ENCODE measurements at places on chromosomes 3 and 15.
A peak's percentile ranks its signal among the peaks of the same experiment; 100 is the strongest.

DNA sequence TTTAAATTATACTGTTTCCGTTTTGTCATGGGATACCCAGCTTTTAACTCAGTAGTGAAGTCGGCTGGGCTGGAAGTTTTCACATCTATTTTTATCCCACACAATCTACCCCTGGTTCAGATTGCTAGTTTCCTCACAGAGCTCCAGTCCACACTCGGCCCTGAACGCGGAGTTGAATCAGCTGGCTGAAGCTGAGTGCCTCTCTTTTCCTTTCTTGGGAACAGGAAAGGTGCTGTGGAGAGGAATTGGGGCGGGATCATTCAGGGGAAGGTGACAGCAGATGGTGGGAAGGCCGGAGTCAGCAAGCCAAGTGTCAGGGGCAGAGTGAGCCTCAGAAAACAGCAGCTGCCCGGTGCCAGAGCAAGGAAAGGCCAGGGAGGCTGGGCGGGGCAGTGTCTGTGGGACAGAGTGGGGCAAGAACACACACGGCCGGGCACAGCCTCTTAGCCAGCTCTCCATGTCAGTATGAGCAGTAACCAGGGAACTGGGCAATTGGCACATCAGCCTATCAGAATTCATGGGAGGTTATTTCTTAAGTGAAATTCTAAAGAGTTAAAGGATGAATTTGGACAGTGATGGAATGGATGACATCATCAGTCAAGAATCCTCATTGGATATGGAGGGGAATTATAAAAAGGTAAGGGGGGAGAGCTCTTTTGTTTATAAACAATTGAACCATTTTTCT is 135.7 kb upstream of the IL12A start:
- DNase-seq: no peak

GRCh38 chr3:184620475-184621119 is 59.0 kb downstream of the EPHB3 start:
- no peak for DNase-seq

GRCh38 chr3:13067778-13068177 is 5.5 kb downstream of the IQSEC1 start:
- DNase-seq: no peak

DNA sequence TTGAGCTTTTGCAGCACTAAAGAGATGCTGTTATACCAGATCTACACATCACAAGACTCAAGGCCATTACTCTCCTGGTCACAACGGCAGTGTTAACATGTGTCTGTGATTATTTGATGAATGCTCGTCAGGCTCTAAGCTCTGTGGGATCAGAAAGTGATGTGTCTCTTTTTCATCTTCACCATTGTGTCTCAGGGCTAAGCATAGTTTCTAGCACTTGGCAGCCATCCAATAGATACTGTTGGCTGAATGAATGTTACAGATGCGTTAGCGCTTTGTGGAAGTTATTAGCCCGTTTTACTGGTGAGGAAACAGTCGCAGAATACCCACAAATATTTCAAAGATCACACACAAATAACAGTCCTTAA is 1.2 kb upstream of the FAM81A start:
- DNase-seq: no peak

GRCh38 chr3:114460459-114460858 is 166.6 kb downstream of the TIGIT start:
- DNase-seq: no peak

DNA sequence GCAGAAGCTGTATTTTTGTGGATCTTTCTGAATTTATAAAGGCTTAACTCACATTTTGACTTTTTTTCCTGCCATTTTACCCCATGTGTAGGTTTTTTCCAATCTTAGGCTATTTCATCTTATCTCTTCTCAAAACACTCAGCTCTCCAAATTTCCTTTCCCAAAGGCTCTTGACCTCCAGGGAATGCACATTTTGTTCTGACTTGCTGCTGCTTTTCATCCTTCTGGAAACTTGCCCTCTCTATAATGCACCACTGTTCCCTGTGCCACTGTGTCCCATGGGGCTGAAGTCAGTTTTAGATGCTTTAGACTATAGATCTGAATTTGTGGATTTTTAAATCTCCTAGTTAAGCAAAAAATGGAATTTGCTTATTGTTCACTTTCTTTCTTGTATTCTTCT is 9.1 kb downstream of the PYDC2 start:
- DNase-seq: no peak

- no peak for DNase-seq
These were observed 297.4 kb upstream of the GBE1 start for GRCh38 chr3:82058809-82059208.

DNA sequence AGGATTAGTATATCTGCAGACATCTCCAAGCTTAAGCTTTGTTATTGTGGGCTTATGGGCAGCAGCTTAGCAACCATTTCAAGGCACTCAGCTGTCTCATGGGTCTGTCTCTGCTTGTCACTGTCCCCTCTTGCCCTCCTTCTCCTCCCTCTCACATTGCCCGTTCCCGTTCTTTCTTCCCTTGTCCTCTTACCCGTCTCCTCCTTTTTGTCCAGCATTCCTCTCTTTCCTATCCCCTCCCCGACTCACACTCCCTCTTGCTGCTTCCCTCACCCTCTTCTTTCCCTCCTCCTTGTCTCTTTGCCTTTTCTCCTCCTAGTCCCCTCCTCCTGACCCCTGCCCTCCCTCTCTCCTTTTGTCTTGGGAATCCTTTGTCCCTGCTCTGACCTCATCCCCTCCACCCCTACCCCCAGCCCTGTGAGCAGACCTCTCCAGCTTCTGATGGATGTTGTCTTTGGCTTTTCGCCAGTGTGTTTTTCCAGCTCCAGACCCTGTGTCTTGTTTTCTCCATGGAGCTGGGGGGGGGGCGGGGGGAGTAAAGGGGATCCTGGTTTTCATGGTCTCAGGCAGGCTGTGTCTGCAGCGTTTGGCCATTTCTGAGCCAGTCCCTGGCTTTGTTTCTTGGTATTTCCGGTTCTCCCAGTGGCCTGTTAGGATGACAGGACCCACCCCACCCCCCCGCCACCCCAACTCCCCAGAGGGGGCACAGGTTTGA is 47.9 kb upstream of the TRAK1 start:
- DNase-seq: no peak

GRCh38 chr3:43503067-43503728 is 118.6 kb downstream of the ANO10 start:
- DNase-seq: peak; percentile 70

DNA sequence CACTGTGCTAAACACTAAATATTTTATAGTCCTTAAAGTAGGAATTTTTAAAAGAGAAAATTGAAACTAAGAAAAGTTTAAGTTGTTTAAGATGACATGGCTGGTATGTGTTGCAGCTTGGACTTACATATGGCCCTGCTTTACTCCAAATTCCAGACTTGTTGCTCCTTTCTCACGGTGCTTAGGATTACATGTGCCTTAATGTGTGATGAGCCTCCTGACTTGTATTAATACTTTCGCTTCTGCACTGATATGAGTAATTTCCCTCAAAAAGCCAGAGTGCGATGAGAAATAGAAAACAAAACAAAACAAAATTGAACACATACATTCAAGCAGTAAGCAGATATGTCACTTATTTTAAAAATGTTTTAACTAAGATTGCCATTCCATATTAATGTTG is 250.2 kb downstream of the VGLL3 start:
- DNase-seq: no peak

GRCh38 chr3:28136607-28137216 is 104.7 kb upstream of the CMC1 start:
- no peak for DNase-seq

- DNase-seq: no peak
These were observed 36.2 kb downstream of the SEMA5B start for GRCh38 chr3:122991236-122991985.

DNA sequence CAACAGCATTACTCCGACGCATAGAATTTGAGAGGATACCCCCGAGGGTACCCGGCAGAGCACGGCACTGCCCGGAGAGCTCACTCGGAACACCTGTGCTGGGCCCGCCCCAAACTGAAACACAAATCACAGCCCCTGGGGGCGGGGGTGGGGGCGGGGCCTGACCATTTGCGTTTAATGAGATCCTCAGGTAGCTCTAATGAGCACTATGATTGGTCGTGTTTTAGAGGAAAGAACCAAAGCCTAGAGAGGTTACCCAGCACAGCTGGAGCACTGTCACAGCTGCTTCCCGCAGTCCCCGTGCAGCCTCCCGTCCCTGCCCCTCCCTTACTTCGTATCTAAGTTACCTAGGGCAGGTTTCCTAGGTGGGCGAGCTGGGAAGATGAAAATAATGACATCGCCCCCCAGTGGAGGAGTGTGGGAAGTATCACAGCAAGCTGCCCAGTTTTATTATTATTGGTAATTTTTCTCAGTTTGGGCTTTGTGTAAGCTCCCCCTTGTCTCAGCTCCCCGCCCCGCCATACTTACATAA is 187.1 kb downstream of the PDE8A start:
- DNase-seq: peak; percentile 47

- no peak for DNase-seq
These were observed 27.0 kb upstream of the CSPG5 start for GRCh38 chr3:47605652-47606051.

GRCh38 chr15:76991048-76991447 is 3.9 kb upstream of the PSTPIP1 start:
- DNase-seq: no peak

DNA sequence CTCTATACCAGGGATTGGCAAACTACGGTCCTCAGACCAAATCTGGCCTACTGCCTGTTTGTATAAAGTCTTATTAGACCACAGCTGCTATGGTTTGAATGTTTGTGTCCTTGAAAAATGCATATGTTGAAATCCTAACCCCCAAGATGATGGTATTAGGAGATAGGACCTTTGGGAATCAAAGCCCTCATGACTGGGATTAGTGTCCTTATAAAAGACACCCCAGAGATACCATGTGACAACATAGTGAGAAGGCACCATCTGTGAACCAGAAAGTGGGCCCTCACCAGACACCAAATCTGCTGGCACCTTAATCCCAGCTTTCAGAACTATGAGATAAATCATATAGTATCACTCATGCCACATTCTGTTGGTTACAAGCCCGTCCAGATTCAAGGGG is 7.4 kb downstream of the HMCES start:
- no peak for DNase-seq

- DNase-seq: no peak
These were observed 528 bp downstream of the RBPMS2 start for GRCh38 chr15:64774629-64775493.

DNA sequence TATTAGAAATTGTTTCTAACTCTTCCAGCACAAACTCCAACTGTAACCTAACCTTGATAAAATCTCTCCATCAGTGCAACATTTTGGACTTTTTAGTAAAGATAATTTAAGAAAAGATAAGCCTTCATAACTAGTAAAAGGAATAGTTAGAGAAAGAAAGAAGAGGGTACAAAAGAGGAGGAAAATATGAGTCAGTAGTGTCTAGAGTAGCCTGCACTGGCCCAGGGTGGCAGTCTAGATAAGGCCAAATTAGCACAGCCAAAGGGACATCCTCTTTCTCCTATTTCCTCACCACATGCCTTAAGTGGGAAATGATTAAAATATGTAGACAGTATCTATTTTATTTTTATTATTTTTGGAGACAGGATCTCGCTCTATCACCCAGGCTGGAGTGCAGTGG is 3.7 kb downstream of the PROS1 start:
- no peak for DNase-seq

GRCh38 chr3:192802957-192803899 is 75.9 kb upstream of the FGF12 start:
- peak; percentile 4 for DNase-seq

DNA sequence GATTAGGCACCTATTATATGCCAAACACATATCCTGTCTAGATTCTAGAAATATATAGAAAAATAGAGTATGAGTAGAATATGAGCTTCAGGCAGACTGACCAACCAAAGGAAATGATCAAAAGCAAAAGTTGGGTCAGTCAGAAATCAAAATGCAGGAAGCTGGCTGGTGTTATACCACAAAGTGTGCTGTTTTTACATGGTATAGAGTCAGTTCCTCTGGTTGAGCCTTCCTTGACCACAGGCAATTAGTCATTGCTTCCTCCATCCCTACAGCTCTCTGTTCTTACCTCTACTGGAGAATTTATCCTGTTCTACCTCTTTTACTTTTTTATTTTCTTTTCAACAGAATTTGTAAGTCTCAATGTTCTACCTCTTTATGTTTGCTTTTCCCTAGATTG is 149.8 kb downstream of the TMCO5A start:
- DNase-seq: peak; percentile 11

DNA sequence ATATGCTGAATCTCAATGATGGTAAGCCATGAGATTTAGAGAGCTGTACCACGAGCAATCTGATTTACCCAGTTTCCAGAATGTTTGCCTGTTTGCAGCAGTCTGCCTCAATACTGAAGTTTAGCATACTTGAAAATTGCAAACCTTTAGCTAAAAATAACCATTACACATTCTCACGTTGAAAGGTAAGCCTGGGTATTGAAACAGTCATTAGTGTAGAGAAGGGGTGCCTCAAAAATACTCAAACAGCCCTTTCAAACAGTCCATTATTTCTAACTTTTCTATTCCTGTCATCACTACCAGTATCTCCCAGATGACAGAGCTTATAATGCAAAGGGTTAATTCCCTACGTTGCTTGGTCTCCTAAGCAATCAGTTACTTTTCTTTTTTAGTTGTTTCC is 111.8 kb upstream of the MBNL1 start:
- no peak for DNase-seq

DNA sequence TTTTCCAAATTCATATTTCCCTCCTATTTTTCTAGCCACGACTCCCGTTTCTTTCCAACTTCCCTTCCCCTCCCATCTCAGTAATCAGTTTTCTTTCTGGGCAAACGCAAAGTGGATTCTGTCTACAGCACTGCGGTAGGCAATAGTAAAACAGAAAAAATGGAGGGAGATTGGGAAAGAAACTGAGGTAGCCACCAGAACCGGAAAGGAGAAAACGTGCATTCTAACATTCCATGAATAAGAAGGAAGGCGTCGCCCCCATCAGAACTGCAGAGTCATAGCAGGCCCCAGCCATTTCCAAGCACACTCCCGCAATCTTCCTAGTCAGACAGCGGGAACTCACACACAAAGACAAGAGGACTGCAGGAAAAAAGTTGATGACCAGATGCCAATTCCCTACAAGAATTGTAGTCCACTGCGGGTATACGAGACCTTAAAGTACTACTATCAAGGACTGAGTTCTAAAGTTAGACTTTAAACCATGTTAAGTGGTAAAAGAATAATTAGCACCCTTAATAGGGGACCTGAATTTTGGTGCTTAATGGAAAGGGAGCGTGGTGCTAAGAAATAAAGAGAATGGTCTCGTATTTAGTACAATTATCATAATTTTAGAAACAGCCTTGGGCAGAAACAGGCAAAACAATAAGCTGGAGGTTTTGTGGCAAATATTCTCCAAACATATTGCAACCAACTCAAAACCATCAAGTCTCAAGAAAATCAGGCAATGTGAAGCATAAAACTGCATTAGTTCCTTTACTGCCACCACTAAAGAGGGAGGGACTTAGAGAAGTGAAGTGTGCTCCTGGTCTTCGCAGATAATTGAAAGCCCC is 1.4 kb downstream of the PFN2 start:
- no peak for DNase-seq

- no peak for DNase-seq
These were observed 12.9 kb downstream of the ZIC4 start for GRCh38 chr3:147393261-147393942.

DNA sequence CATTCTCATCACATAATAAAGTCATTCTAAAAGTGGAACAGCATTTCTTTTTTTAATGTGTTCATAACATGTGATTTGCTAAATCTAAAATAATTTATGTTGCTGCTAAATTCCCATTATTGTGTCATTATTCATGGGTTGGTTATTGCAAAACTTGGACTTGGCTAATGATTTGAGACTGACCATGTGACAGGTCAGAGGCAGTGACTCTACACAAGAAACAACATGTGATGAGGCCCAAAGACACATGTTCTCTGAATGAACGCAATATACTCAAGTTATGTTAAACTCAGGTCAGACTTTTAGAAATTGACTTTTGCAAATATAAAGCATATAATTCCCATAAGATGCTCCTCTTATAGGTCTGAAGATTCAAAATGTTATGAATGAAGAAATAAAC is 566.1 kb downstream of the TBL1XR1 start:
- DNase-seq: no peak

Data from CD4-positive, alpha-beta T cell treated with Interleukin-17A for 1 hour (primary cell).